ENCODE measurements at places on chromosomes 5 and 9. TPM values are rescaled to one million over a fixed set of nuclear protein-coding genes. Genes with fewer than 3 reads are reported as not detected.

SPATA24 gene
- 3.5 TPM for total RNA-seq

SIT1 gene
- 61.4 TPM for total RNA-seq

ANKRD18B gene
- total RNA-seq, result 1.9 TPM

NR6A1 gene
- total RNA-seq, result 2.9 TPM

CNOT6 gene
- total RNA-seq, result 34.0 TPM

FUBP3 gene
- 33.0 TPM for total RNA-seq

DDX46 gene
- 93.2 TPM for total RNA-seq

SEMA5A gene
- total RNA-seq, result 0.23 TPM

FREM1 gene
- not detected for total RNA-seq

SPATA6L gene
- 0.90 TPM for total RNA-seq

DNA sequence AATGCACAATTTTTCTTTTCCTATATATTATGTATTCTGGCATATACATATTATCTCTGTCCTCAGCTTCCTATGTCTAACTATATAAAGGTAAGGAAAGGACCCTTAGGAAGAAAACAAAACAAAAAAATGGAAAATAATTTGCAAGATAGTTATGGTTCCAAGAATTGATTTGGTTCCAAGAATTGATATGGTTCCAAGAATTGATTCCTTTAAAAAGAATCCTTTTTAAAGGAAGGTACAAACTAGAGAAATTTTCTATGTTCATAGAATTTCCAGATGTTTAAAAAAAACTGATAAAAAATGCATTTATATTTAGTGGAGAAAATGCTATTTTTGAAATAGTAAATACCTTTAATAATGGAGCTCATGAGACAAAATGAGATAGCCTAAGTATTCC lies 12.1 kb downstream of the LYRM7 start:
- DNase-seq, result no peak
- H3K36me3 ChIP-seq, result peaks cover 3% of the 10 kb centered on the region
- H3K4me3 ChIP-seq, result no peak overlapping the region
- no peak overlapping the region for H3K27ac ChIP-seq
- H3K27me3 ChIP-seq, result no peaks in the 10 kb centered on the region

- peaks cover 42% of the 10 kb centered on the region for H3K27me3 ChIP-seq
- no peak overlapping the region for H3K4me3 ChIP-seq
- H3K36me3 ChIP-seq, result peaks cover 1% of the 10 kb centered on the region
- H3K27ac ChIP-seq, result no peak overlapping the region
- no peak for DNase-seq
Observed at GRCh38 chr5:15500325-15501001, 483 bp downstream of the FBXL7 start.

DNA sequence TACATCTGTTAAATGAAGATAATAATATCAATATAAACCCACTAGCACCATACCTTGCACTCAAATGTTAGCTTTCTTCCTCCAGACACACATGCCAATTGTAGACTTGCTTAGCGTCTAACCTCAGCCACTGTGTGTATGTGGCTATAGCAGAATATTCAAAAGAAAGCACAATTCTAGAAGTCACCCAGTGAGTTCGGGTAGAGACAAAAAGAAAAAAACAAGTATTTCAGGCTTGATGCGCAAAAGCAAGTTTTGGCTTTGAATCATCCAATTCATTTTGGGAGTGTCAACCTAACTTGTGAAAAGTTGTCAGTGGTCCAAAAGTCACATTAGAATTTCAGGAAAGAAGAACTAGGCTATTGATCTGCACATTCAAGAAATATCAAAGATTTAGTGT lies 167.4 kb downstream of the PRELID2 start:
- DNase-seq, result no peak
- H3K36me3 ChIP-seq, result no peaks in the 10 kb centered on the region
- H3K4me3 ChIP-seq, result no peak overlapping the region
- no peak overlapping the region for H3K27ac ChIP-seq

DNA sequence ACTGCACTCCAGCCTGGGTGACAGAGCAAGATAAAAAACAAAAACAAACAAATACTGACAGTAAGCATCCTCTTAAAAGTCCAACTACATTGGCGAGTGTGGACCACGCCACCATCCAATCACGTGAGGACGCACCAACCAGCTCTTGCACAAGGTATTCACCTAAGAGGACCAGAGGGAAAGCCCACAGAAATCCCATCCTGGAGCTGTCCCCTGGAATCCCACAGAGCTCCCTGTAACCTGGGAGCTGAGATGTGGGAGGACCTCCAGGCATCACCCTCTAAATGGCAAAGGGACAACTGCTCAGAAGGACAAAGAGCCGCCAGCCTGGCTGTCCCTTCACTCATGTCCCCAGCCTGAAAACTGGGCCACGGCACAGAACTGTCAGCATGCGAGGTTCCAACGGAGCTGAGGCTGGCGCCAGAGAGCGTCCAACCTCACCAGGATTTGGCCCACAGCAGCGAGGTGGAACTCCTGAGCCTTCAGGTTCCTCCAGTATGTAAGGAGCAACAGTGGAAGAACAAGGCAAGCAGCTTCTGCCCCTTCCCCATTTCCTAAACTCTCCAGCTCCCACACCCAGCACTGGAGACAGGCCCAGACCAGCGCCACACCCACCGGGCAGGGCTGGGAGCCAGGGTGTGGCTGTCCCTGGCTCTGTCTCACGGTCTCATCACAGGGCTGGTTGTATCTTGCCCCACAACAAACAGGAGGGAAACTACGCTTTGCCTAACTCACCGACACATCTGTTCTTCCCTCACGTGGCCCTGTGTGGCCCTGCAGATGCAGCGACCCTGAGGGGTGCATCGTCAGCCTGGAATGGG lies 15.2 kb downstream of the IPPK start:
- no peaks in the 10 kb centered on the region for H3K27me3 ChIP-seq
- H3K4me1 ChIP-seq, result no peaks in the 10 kb centered on the region
- H3K36me3 ChIP-seq, result peaks cover 11% of the 10 kb centered on the region
- H3K4me3 ChIP-seq, result no peak overlapping the region

DNA sequence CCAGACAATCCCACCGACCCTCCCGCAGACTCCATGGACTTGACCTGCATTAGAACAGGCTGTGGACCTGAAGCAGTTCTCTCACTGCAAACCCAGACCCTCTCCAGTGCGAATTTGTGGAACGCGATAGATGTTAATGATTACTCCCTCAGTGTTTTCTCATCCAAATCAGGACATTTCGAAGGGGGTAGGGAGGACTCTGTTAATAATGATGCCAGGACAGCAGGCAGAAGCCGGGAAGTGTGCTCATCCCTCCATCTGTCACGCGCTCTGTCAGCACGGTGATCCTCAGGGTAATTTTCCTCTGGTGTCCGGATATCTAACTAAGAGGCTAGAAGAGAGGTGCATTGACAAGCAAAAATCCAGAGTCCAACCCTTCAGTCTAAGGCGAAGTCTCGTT lies 18.8 kb downstream of the RAPGEF1 start:
- H3K4me3 ChIP-seq, result no peak overlapping the region
- H3K4me1 ChIP-seq, result peaks cover 79% of the 10 kb centered on the region
- DNase-seq, result no peak
- H3K27ac ChIP-seq, result peak overlapping the region; percentile 84
- H3K36me3 ChIP-seq, result peaks cover 5% of the 10 kb centered on the region

DNA sequence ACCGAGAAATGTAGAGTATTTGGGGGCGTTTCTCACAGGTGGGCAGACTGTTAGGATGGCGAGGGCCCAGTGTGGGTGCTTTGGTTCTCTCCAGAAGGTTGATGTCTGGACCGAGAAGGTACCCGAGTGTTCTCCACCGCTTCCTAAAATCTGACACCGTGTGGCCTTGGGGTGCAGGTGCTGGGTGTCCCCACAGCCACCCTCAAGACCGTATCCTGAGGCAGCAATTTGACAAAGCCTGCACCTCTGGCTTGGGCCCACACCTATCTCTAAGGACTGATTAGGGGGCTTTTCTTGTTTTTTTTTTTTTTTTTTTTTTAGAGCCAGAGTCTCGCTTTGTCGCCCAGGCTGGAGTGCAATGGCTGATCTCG lies 1.3 kb downstream of the PPP1R26 start:
- peaks cover 35% of the 10 kb centered on the region for H3K27me3 ChIP-seq
- no peak overlapping the region for H3K27ac ChIP-seq
- peaks cover 3% of the 10 kb centered on the region for H3K36me3 ChIP-seq
- H3K4me1 ChIP-seq, result peaks cover 5% of the 10 kb centered on the region
- H3K4me3 ChIP-seq, result peak overlapping the region; percentile 50
- no peak for DNase-seq

- peaks cover 30% of the 10 kb centered on the region for H3K4me1 ChIP-seq
- H3K27ac ChIP-seq, result no peak overlapping the region
- H3K36me3 ChIP-seq, result no peaks in the 10 kb centered on the region
- no peaks in the 10 kb centered on the region for H3K27me3 ChIP-seq
- H3K4me3 ChIP-seq, result no peak overlapping the region
Observed at GRCh38 chr9:110027671-110028081, 180.3 kb downstream of the C9orf152 start.

- DNase-seq, result no peak
- no peak overlapping the region for H3K27ac ChIP-seq
- no peaks in the 10 kb centered on the region for H3K4me1 ChIP-seq
- no peaks in the 10 kb centered on the region for H3K36me3 ChIP-seq
Observed at GRCh38 chr5:68823301-68823700, 270.5 kb upstream of the SLC30A5 start.

DNA sequence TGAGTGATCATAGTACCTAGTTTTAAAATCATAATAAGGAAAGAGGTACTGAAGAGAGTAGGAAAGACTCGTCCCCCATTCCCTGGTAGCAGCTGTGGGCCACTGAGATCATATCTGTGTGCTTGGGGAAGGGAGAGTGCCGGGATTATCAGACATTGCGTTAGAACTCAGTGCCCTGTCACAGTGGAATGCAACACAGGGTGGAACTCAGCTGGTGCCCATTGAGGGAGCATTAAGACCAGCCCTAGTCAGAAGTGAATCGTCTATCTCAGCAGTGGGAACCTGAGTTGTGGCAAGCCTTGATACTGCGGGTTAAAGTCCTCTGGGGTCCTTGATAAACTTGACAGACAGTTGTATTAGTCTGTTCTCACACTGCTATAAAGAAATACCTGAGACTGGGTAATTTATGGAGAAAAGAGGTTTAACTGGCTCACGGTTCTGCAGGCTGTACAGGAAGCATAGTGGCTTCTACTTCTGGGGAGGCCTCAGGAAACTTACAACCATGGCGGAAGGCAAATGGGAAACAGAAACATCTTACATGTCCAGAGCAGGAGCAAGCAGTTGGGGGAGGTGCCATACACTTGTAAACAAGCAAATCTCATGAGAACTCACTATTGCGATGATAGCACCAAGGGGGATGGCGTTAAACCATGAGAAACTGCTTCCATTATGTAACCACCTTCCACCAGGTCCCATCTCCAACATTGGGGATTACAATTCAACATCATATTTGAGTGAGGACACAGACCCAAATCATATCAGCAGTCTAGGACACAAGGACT lies 33.1 kb downstream of the NDUFAF2 start:
- peaks cover 44% of the 10 kb centered on the region for H3K36me3 ChIP-seq
- peaks cover 14% of the 10 kb centered on the region for H3K4me1 ChIP-seq
- DNase-seq, result no peak
- no peak overlapping the region for H3K4me3 ChIP-seq
- no peak overlapping the region for H3K27ac ChIP-seq
- H3K27me3 ChIP-seq, result no peaks in the 10 kb centered on the region

- no peaks in the 10 kb centered on the region for H3K4me1 ChIP-seq
- DNase-seq, result no peak
Observed at GRCh38 chr5:15700373-15700772, 200.4 kb downstream of the FBXL7 start.

DNA sequence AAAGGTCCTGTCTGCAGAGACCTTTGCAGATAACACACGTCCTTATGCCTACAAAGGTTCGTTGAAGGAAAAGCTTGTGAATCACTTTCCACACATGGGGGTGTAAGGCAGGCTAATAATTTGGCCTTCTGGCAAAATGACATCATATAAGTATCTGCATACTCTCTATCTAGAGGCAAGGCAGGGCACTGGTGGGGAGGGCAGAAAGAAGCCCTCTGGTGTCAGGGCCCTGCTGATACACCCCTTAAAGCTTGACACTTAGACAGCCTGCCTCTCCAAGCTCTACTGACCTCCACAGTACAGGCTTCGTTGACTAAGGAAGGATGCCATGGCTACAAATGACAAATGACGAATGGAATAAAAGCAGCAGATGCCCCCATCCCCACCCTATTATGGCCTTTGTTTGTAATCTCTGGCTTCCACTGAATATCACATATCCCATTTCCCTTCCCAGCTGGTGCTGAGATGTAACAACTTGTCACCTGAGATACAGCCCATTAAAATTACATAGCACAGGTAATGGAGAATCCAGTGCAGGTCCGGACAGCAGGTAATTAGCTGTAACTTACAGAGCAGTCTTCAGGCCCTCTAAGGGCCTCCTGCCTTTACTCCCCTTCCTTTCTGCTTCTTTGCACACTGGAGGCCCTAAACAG lies 76.9 kb upstream of the IFNK start:
- H3K36me3 ChIP-seq, result peaks cover 1% of the 10 kb centered on the region
- DNase-seq, result no peak
- no peaks in the 10 kb centered on the region for H3K4me1 ChIP-seq

- H3K27ac ChIP-seq, result no peak overlapping the region
- H3K4me1 ChIP-seq, result peaks cover 14% of the 10 kb centered on the region
- H3K36me3 ChIP-seq, result no peaks in the 10 kb centered on the region
- no peak overlapping the region for H3K4me3 ChIP-seq
Observed at GRCh38 chr5:172885597-172886340, 51.7 kb downstream of the ERGIC1 start.

GRCh38 chr5:135269199-135269598 lies 129.8 kb downstream of the MACROH2A1 start:
- no peaks in the 10 kb centered on the region for H3K4me1 ChIP-seq
- no peak overlapping the region for H3K4me3 ChIP-seq
- H3K27ac ChIP-seq, result no peak overlapping the region
- H3K36me3 ChIP-seq, result no peaks in the 10 kb centered on the region
- H3K27me3 ChIP-seq, result no peaks in the 10 kb centered on the region

- H3K36me3 ChIP-seq, result no peaks in the 10 kb centered on the region
- H3K27me3 ChIP-seq, result peaks cover 24% of the 10 kb centered on the region
- no peaks in the 10 kb centered on the region for H3K4me1 ChIP-seq
Observed at GRCh38 chr9:115267790-115268189, 149.8 kb upstream of the TNC start.

DNA sequence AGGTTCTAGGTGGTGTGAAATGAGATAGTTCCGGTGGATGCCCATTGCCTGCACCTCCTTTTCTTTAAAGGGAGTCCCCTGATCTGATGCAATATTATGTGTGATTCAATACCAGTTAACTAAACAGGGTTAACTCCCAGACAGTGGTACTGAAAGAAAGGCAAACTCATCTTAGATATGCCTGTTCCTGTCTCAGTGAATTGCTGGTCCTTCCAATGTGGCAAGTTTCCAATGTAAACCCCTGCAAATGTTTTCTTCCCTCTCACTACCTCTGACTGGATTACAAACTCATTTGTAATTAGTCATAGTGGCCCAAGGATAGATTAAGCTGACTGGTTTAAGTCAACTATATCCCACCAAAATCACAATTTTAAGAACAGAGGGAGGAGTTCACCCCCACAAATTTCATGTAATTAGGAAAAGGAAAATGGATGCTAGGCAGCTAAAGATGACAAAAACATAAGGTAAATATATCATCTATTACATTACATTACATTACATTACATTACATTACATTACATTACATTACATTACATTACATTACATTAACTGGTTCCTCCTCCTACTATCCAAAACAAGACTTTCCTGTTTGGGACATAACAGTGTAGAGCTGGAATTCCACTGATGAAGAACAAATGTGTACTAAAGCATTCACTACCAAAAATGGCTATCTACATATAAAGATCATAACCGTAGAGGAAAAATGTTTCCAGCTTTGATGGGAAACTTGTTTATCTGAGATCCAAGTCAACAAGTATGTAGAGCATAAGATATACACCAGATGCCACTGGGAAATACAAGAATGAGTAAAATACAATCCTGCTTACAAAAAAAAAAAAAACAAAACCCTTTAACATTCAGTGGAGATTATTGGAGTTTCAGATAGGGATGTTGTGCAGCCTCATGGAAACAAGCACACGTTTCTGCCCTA lies 121.5 kb upstream of the SNX2 start:
- H3K27me3 ChIP-seq, result no peaks in the 10 kb centered on the region
- no peak overlapping the region for H3K27ac ChIP-seq
- no peak for DNase-seq
- H3K36me3 ChIP-seq, result no peaks in the 10 kb centered on the region
- H3K4me1 ChIP-seq, result no peaks in the 10 kb centered on the region
- no peak overlapping the region for H3K4me3 ChIP-seq
